HTR-8/SVneo (cell line): ENCODE measurements at places on chromosomes 11 and 22.

- DNase-seq = peak; percentile 49
Observed at GRCh38 chr11:85590848-85591483, 36.2 kb downstream of the DLG2 start.

DNA sequence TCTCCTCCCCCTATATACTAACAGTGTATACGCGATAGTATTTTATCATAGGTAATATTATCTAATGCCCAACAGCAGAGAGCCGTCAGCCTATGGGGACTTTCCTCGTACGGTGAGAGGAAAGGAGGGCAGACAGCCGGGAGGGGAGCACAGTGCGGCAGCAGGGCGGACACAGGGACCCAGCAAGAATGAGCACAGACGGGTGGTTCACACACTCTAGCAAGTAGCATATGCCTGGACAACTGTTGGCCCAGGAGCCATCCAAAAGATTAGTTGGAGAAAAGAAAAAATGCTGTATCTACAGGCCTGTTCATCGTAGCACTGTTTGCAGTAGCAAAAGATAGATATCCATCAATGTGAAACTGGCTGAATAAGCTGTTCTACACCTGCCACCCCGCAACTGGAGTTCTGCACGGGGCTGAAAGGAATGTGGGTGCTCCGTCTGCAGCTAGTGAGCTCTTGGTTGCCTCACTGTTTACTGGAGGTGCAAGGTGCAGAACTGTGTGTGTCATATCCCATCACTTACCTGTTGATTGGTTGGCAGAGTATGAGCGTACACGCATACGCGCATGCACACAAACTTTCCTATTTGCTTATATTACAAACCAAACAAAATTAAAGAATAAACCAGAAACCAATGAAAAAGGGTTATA lies 324.3 kb downstream of the TBC1D22A start:
- no peak for DNase-seq

- no peak for DNase-seq
Observed at GRCh38 chr11:134357545-134357839, 25.7 kb downstream of the GLB1L2 start.

DNA sequence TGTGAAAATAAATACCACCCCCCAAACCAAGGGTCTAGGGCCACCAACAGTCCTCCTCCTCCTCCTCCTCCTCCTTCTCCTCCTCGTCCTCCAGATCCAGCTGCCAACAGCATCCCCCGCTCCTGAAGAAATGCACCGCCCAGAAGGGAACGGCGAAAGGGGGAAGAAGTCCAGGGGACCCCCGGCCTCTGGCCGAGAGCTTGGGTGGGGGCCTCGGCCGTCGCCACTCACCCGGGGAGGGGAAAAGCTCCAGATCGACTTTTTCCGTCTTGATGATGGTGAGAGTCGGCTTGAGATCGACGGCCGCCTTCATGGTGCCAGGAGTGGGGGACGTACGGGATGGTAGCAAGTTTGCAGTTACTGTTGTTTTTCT lies 65.7 kb downstream of the ETS1 start:
- DNase-seq = no peak

- DNase-seq = no peak
Observed at GRCh38 chr11:8201644-8202365, 33.0 kb upstream of the RIC3 start.

- DNase-seq = no peak
Observed at GRCh38 chr11:127157225-127157624, 156.7 kb upstream of the KIRREL3 start.

- DNase-seq = no peak
Observed at GRCh38 chr11:57356268-57356667, 18.1 kb downstream of the P2RX3 start.

DNA sequence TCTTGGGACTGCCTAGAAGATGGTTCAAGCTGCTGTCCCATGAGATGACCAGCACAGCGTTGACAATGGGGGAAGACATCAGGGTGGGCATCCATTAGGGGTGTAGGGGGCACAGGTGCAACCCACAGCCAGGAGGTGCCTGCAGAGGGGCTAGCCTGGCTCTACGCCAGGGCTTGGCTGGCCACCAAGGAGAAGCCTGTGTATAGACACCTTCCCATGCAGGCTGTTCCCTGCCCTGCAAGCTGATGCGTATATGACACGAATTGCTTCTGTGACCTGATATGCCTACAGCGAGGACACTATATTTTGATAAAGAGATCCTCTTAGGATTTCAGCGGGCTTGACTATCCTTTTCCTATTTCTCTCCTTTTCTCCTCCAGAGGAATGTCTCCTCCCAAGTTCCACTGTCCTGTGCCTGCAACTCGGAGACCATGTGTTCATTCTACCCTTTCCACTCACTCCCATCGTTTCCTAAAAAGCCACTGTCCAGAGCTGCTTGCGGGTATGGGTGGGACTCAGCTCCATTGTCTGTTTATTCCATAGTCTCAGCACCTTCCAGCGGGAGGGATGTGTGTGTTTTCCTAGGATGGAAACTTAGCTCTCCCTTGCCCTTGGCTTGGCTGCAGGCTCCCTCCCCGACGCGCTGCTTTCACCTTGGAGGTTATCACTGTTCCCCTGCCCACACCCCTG lies 56.1 kb downstream of the ST14 start:
- no peak for DNase-seq

- no peak for DNase-seq
Observed at GRCh38 chr11:122523846-122524805, 131.4 kb upstream of the UBASH3B start.

DNA sequence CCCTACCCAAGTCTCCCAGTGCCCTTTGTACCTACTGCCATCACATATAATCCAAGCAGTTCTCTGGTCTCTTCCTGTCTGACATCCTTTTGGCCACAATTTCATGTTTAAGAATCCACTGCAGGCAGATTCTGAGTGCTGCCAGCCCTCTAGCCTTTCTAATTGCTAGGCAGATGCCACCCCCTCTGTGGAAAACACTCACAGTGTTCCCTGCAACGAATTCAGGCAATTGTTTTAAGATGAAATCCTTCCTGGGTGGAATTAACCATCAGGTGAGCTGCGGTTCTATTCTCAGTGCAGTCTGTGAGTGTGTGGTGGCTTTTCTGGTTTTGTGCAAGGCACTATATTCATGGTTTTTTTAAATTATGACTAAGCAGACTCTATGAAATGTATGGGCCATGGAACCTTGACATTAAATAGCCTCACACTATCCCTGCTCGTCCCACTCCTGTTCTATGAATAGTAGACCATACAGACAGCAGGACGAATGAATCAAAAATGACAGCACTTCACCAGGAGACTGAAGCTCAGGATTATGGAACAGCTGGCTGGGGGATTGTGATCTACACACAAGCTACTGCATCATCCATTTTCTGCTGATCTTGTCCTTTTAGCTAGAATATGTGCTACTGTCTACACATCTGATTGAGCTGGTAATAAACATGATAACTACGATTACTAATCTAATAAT lies 29.8 kb upstream of the BMAL1 start:
- DNase-seq = no peak

DNA sequence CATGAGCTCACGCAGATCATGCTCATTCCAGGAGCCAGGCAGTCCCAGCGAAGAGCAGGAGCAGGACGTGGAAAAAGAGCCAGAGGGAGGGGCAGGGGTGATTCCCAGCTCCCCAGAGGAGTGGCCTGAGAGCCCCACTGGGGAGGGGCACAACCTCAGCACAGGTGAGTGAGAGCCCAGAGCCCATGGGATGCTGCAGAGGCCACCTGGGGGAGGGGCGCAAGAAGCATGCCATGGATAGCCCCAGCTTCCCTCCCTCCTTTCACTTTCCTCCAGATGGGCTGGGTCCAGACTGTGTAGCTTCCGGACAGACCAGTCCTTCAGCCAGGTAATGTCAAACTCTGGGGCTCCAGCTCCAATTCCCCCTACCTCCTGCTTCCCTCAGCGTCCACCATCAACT lies 6.2 kb downstream of the SMTNL1 start:
- no peak for DNase-seq

DNA sequence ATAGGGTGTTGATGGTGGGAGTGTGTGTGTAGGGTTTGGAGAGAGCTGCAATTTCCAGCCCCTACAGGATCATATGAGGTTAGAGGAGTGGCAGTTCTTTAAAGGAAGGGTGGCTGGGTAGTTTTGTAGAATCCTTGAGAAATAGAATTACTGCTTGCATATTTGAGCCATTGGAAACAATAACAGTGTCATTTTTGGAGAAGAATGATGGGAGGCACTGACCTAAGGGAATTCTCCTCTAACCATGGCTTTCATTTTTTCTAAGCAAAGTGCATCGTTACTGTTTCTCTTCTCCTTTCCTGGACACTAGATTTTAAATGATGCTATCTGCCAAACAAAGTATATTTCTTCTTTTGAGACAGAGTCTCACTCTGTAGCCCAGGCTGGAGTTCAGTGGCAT lies 66.9 kb upstream of the RRM1 start:
- DNase-seq = no peak

GRCh38 chr11:126135235-126136176 lies 72.8 kb upstream of the CDON start:
- DNase-seq = no peak

DNA sequence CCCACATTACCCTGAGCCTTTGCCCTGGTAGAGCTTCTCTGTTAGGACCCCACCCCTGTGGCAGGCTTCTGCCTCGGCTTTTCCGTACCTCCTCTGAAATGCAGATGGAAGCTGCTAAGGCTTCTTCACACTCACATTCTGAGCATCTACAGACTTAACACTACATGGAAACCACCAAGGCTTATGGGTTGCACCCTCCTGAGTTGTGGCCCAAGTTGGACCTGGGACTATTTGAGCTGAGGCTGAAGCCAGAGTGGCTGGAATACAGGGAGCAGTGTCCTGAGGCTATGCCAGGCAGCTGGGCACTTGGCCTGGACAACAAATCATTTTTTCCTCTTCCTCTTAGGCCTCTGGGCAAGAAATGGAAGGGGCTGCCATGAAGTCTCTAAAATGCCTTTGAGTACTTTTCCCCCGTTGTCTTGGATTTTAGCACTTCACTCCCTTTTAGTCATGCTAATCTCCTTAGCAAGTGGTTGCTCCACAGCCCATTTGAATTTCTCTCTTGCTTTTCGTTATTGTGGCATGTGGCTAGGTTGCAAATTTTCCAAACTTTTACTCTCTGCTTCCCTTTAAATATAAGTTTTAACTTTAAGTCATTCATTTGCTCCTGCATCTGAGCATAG lies 114.8 kb upstream of the FIBIN start:
- no peak for DNase-seq

- DNase-seq = no peak
Observed at GRCh38 chr11:131896978-131897615, 526.7 kb downstream of the NTM start.

DNA sequence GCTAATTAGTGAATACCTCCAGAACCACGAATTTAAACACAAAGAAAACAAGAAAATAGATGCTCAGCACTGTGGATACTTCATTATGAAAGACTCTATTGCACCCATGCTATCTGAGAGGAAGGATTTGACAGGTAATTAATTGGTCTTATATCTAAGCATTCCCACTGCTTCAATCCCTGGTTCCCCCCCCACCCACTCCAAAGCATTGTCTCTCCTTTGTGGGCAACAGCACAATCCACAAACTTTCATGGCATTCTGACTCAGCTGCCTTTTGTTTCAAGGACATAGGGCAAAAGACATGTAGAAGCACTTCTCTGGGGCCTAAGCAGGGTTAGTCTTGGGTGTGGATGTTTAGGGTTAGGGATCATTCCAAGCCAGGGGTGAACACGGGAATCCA lies 551.4 kb downstream of the BUD13 start:
- DNase-seq = no peak

DNA sequence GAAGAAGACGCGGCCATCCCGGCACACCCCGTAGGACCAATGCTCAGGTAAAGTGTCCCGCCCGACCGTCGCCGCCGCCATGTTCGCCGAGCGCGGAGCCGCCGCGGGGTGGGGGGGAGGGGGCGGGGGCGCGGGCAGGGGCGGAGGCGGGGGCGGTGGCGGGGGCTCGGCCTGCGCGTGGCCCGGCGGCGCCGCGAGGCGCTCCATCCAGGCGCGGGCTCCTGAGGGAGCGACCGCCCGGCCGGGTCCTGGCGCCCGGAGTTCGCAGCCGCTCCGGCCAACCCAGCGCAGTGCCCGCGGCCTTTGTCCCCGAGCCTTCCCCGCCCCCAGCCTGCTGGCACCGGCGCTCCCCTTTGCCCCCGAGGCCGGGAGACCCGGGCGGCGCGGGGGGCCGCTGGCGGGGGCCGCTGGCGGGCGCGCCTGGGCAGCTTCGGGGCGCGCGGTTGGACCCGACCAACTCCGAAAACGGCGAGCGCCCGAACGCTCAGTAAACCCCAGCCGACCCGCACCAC lies at the start of gene PLEKHA7:
Gene PLEKHA7, minus strand, starts transcription at position 94 of the 512 bp plus-strand sequence. Its CDS starts 13 bp downstream, at position 81.
- no peak for DNase-seq

- DNase-seq = no peak
Observed at GRCh38 chr11:69308936-69309615, 15.1 kb downstream of the MYEOV start.

DNA sequence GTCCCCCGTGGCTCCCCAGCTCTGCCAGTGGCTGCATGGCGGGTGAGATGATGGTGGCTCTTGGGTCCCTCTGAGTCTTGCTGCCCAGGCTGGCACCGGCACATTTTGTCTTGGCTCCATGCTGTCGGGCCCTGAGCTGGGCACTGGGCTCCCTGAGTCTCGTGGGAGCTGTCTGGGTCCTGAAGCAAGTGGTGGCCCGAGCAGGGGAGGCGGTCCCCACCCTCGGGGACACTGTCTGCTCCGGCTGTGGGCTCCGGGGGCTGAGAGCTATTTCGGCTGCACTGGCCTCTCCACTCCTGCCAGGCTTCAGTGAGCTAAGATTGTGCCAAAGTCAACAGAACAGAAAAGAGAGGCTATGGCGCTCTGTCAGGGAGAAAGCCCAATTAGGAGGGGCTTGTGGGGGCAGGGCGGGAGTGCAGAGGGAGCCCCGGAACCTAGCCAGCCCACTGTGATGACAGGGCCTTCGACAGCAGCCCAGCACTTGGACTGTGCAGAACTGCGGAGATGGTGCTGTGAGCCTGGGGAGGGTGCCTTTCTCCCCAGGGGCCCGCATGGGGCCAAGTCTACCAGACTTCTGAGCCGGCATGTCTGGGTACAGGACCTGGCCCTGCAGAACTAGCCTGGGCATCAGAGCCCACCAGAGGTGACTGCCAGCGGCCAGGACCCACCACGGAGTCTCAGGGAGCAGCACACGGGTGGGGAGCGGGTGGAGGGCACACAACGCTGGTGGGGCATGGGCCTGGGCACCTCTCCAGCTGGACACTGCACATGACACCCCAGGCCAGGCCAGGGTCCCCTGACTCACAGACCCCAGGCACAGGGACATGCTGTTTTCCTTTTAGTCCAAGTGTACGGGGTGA lies 38.0 kb downstream of the RTN4R start:
- no peak for DNase-seq

- DNase-seq = peak; percentile 31
Observed at GRCh38 chr22:37559901-37560607, at the start of gene CDC42EP1. CDC42EP1 (plus strand) TSS chr22:37560480; CDS start chr22:37566350, 5,870 bp downstream.

GRCh38 chr11:47914743-47915142 lies 65.6 kb upstream of the PTPRJ start:
- DNase-seq = no peak

DNA sequence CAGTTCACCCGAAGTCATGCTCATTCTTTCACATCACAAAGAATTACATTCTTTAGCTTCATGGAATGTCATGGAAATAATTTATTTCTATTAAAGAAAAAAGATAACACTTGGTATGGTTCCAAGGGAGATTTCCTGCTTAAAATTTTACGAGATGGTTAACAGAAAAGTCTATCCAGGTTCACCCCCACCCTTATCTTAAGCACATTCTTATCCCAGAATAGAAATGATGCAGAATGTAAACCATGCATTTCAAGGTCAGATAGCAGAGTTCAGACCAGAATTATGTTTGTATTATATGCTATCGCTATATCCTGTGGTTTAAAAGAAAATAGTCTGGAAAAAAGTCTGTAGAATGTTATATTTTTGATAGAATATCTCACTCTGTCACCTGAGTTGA lies 58.7 kb downstream of the GAS2 start:
- DNase-seq = no peak

- DNase-seq = no peak
Observed at GRCh38 chr11:20351751-20352262, 11.7 kb upstream of the HTATIP2 start.

- no peak for DNase-seq
Observed at GRCh38 chr11:115497303-115497702, 6.9 kb downstream of the CADM1 start.
